GM13976 (cell line): ENCODE measurements at places on chromosomes 2 and 18.

- DNase-seq: no peak
Observed at GRCh38 chr2:168482269-168482668, 26.2 kb downstream of the CERS6 start.

DNA sequence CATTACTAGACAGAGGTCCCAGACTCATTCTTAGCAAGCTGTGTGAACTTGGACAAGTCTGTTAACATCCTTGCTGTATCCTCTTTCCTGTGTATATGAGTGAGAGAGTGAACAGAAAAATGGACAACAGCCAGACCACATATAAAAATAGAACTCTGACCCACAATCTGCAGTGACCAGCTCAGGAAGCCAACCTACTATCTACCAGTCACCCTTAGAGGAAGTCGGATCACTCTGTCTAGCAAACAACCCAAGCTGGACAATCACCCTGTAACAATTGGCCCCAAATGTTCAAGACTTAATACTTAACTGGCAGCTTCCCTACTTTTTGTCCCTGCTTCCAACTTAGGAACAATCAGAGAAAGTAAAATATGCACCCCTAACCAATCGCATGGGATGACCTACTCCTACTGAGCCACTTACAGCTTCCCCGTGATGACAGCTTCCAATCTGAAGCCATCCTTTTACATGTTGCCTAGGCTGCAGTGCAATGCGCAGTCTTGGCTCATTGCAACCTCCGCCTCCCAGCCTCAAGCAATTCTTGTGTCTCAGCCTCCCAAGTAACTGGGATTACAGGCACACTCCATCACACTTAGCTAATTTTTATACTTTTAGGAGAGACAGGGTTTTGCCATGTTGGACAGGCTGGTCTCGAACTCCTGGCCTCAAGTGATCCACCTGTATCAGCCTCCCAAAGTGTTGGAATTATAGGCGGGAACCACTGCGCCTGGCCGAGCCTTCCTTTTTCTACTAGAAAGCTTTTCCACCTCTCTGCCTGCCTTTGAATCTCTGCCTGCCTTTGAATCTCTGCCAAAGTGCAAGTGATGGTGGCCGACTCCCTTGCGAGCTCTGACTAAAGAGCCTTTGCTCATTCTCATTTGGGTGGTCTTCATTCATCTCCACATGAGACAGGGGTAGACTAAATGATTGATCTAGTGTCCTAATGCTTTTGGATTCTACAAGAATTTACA is 158.3 kb upstream of the NDUFV2 start:
- DNase-seq: no peak

GRCh38 chr2:168188002-168188401 is 59.4 kb downstream of the STK39 start:
- DNase-seq: no peak

DNA sequence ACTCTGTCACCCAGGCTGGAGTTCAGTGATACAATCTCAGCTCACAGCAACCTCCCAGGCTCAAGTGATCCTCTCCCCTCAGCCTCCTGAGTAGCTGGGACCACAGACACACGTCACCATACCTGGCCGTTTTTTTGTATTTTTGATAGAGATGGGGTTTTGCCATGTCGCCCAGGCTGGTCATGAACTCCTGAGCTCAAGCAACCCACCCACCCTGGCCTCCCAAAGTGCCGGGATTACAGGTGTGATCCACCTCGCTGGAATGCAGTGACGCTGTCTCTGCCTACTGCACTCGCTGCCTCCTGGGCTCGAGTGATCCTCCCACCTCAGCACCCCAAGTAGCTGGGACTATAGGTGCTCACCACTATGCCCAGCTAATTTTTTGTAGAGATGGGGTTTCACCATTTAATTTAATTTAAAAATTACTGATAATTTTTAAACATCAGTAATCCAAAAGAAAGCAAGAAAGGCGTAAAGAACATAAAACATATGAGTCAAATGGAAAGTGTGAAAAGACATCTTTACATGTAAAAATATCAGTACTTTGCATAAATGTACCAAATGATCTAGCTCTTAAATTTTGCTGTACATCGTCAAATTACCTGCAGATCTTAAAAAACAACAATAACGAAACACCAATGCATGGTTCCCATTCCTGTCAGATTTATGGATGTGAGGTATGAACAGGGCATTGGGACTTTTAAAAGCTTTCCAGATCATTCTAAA is 2.8 kb upstream of the ZNF236 start:
- no peak for DNase-seq

- DNase-seq: no peak
Observed at GRCh38 chr18:45774065-45774521, 50.1 kb downstream of the SLC14A1 start.

GRCh38 chr2:158718851-158719250 is 76.3 kb upstream of the DAPL1 start:
- DNase-seq: no peak

GRCh38 chr2:15708865-15709820 is 117.5 kb downstream of the DDX1 start:
- DNase-seq: no peak

- no peak for DNase-seq
Observed at GRCh38 chr18:21660078-21660477, 44.5 kb downstream of the ABHD3 start.

DNA sequence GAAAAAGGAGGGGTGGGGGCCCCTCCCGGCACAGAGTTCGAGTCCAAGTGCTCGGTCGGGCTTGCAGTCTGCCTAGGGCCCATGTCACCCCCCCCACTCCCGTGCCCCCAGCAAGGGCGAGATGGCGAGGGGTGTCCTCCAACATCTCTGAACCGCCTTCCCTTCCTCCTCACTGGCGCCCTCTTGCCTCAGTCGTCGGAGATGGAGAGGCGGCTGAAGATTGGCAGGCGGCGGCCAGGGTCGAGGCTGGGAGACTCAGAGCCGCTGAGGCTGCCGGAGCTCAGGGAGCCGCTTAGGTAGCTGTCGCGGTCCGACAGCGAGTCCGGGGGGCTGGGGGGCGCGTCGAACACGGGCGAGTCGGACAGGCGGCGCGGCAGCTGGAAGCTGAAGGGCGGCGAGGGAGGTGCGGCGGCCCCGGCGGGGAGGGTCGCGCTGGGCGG is 2.3 kb downstream of the ZFP36L2 start:
- DNase-seq: peak; percentile 67

GRCh38 chr2:10626837-10627236 is 62.9 kb downstream of the NOL10 start:
- no peak for DNase-seq
